ENCODE measurements at places on chromosomes 5 and 9.

GRCh38 chr9:3856592-3856991 is 330.8 kb upstream of the RFX3 start:
- DNase-seq: no peak

- DNase-seq: no peak
Observed at GRCh38 chr9:102855641-102856040, 139.5 kb upstream of the CYLC2 start.

GRCh38 chr5:130868186-130868840 is 296.7 kb downstream of the HINT1 start:
- no peak for DNase-seq

DNA sequence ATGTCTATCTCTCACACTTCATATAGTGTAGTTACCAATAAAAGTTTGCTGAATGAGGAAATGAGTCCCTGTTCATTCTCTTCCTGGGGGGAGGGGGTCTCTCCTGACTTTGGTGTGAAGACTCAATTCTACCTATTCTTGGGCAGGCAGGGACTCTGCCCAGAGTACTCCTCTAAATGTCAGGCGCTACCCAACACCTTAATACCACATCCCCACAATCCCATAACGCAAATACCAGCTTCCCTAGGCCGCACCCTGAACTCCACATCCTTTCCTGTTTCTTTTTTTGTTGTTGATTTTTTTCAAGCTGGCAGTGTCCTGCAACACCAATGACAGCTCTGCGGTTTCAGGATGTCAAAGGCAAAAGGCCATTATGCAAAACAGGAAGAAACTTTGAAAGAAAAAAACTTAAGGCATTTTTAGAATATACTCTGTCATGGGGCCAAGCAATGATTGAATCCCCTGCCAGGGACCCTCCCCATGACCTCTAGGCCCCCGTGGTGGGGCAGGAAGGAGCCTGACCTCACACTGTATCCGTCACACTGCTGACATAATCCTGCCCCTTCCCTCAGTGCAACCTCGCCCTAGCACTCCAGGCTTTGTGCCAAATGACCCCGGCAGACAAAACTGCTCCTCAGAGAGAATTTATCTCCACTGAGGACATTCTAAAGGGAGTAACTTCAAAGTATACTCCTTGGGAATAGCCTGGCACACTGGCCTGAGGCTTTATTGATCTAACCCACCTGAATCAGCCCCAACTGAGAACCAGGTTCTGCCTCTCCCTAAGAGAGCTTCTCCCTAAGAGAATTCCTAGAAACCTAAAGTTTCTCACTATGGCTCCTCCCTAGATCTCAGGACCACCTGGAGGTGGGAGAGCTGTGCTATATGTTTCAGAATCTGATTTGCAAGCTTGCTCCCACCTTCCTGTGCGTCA is 8.0 kb downstream of the B4GALT1 start:
- DNase-seq: no peak

GRCh38 chr5:17999858-18000257 is 365.6 kb downstream of the TAF11L14 start:
- DNase-seq: no peak

- no peak for DNase-seq
Observed at GRCh38 chr9:109586993-109587392, 88.9 kb upstream of the PTPN3 start.

DNA sequence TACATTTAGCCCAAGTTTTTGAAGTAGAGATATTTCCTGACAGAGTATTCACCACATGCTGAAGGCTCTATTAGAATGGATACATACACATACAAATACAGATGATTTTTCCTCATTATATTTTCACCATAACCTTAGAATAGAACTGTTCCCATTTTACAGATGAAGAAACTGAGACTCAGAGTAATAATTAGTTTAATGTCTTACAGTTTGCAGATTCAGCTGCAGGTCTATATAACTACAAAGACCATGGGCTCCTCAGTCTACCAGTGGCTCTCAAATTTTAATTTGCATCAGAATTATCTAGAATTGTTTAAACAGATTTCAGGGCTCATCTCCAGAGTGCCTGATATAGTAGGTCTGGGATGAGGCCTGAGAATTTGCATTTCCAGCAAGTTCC is 64.4 kb downstream of the GRAMD2B start:
- DNase-seq: no peak

GRCh38 chr5:159182691-159183090 is 26.7 kb downstream of the RNF145 start:
- no peak for DNase-seq

- no peak for DNase-seq
Observed at GRCh38 chr9:81146684-81147337, 542.5 kb downstream of the TLE1 start.

- no peak for DNase-seq
Observed at GRCh38 chr5:51816427-51816826, 433.2 kb downstream of the ISL1 start.

All from activated T-cell treated with anti-CD3 and anti-CD28 coated beads, Interleukin-2, amount 50 U/mL, for 48 hours (primary cell).